ENCODE measurements at places on chromosomes 7 and 10. TPM values are rescaled to one million over a fixed set of nuclear protein-coding genes. Genes with fewer than 3 reads are reported as not detected.

DNA sequence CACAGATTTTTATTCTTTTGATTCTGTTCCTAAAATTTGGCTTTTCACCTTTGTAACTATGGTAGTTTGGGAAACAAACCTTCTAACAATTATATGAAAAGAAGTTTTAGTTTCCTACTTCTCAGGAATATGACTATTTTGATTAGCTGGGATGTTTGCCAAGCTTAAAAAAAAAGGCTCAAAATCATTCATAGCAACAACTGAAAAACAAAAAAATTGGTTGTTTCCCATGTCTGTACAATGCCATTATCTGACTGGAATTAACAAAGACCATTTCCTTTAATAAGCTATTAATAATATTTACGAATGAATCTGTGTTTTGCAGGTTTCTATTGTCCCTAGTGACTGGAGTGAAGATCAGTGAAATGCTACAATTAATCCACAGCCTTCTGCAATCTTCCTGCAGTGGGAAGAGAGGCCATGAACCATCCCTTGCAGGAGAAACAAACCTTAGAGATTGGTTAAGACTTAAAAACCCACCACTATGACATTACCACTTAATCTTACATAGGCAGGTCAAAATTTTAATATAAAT lies 4.2 kb downstream of the PURB start:
- peak overlapping the region; percentile 71 for H3K27ac ChIP-seq
- H3K4me1 ChIP-seq, result peaks cover 54% of the 10 kb centered on the region
- peak overlapping the region; percentile 96 for H3K4me3 ChIP-seq
- peaks cover 65% of the 10 kb centered on the region for H3K36me3 ChIP-seq

- peak overlapping the region; percentile 67 for H3K27ac ChIP-seq
- H3K4me1 ChIP-seq, result peaks cover 91% of the 10 kb centered on the region
- peaks cover 30% of the 10 kb centered on the region for H3K36me3 ChIP-seq
- H3K4me3 ChIP-seq, result peak overlapping the region; percentile 1
- H3K27me3 ChIP-seq, result no peaks in the 10 kb centered on the region
- peak; percentile 66 for DNase-seq
These were observed 14.6 kb downstream of the VOPP1 start for GRCh38 chr7:55557666-55558188.

Gene GPNMB
- 1.5 TPM for total RNA-seq

Gene OPN4
- not detected for total RNA-seq

Gene OPALIN
- not detected for total RNA-seq

Gene PHYHIPL
- total RNA-seq, result not detected

Gene TWIST1
- not detected for total RNA-seq

All from activated CD8-positive, alpha-beta T cell treated with anti-CD3 and anti-CD28 coated beads for 36 hours (primary cell).